ENCODE measurements at places on chromosomes 5 and 9.

DNA sequence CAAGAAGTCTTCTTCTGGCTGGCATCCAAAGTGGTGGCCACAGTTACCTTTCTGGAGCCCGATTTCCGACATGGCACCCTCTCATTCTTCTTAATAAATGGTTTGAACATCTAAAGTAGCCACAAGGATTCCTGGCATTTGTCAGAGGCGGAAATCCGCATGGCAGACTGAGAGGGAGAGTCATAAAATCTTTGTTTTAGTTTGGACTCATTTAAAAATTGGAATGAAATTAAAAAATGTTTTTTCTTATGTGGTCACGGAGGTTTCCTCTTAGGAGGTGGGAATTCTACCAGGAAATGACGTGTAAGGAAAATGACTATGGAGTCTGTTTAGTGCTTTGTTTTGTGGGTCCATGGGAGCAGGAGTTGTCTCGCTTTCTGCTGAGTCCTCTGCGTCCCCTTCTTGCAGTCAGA lies 133.0 kb upstream of the PTCH1 start:
- peak; percentile 17 for DNase-seq

DNA sequence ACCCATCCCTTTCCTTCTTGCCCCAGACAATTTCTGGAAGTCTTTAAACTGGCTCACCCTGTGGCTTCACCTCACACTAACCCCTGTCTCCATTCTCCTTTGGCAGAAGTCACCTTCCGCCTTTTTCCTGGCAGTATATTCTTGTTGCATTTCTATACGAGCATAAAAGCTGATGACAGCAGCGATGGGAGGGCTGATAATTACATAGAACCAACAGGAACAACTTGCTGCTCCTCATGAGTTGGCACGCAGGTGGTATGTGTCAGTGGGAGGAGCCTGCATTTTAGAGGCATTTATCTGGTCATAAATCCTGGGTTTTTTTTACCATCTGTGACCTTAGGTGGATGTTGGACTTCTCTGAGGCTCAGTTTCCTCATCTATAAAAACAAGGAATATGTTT lies 61.4 kb upstream of the CKMT2 start:
- DNase-seq, result no peak

DNA sequence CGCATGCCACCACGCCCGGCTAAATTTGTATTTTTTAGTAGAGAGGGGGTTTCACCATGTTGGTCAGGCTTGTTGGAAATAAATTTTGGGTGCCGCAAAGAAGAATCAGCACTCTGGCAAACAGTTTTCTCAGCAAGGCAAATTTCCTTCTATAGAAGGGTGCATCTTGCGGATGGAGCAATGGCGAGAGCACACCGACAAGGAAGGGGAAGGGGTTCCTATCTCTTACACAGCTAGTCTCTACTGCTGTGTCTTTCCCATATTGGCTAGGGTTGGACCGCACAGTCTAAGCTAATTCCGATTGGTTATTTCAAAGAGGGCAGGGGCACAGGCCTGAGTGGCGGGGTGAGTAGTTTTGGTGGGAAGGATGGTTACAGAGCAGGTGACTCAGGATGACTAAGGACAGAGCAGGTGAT lies 707 bp downstream of the GTF3C5 start:
- DNase-seq, result no peak

GRCh38 chr9:103680581-103680980 lies 413.5 kb upstream of the SMC2 start:
- DNase-seq, result no peak

DNA sequence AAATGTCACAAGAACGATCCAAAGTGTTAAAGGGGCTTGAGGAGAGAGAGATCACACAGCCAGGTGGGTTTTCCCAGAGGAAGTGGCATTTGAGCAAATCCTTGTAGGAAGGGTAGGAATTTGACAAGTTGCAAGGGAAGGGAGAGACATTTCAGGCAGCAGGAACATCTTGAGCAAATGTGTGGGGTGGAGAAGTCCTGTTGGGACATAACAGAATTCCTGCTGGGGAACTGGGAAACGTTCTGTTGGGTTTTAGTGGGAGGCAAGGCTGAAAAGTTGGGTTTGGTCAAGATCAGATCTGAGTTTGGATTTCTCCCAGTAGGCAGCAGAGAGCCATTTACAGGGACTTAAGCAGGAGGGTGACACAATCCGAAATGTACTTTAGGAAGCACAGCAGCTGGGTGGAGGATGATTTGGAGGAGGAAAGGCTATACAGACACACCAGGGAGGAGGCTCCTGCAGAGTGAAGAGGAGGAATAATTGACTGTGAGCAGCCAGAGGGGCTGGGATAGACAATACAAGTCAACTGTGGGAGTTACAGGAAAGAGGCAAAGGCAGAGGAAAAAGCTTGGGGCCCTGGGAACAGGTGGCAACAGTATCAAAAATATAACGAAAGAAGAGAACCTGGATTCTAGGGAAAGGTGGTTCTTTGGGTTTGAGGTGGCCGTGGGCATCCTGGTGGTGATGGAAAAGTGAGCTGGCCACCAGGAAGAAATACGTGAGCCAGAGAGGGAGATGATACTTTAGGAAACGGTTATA lies 3.1 kb upstream of the ZSWIM6 start:
- no peak for DNase-seq

DNA sequence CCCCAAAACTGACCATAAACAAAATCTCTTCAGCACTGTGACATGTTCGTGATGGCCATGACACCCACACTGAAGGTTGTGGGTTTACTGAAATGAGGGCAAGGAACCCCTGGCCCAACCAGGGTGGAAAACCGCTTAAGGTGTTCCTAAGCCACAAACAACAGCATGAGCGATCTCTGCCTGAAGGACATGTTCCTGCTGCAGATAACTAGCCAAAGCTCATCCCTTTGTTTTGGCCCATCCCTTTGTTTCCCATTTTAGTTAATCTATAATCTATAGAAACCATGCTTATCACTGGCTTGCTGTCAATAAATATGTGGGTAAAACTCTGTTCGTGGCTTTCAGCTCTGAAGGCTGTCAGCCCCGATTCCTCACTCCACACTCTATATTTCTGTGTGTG lies 21.8 kb upstream of the TUT7 start:
- DNase-seq, result no peak

- no peak for DNase-seq
These were observed 386.2 kb downstream of the PRDM9 start for GRCh38 chr5:23893561-23893960.

DNA sequence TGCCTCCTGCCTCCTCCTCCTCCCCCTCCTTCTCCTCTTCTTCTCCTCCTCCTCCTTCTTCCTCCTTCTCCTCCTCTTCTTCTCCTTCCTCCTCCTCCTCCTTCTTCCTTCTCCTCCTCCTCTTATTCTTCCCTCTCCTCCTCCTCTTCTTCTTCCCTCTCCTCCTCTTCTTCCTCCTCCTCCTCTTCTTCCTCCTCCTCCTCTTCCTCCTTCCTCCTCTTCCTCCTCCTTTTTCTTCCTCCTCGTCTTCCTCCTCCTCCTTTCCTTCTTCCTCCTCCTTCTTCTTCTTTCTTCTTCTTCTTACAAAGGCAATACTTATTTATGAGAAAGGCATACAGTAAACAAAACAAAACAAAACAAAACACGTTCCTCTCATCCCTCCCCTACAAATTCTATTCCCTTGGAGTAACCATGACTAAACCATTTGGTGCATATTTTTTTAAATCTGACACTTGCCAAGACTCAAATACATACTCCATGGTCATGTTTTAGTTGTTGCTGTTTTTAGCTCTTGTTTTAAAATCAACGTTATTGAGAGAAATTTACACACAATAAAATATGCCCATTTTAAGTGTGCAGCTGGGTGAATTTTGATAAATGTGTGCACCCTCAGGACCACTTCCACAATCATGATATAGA lies 135.6 kb downstream of the FOXD1 start:
- DNase-seq, result no peak

DNA sequence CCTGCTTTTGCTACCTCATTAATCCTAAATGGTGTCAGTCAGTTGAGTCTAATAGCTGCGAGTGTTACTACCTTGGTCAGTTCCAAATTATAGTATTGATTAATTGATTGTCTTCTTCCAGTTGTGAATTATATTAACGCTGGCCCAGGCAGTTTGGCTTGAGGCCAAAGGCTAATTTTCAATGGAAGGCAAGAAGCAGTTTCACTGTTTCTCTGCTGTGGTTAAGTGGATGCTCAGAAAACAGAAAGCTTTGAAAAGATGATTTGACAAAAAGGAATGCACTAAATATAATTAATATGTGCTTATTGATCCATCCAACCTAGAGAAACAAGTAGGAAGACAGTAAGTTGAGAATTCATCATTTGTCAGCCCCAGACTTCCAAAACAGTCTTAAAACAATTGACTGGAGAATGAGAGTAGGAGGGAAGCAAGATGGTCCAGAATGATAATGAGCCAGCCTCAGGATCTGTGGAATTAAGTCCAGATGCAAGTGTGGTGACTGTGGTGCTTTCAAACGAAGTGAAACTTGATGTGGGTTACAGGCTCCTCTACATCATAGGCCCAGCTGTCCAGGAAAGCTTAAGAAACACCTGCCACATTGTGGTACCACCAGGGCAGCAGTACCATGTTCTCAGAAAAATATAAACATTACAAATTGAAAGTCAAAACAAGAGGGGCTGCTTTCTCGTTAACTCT lies 1371.0 kb upstream of the DMAC1 start:
- no peak for DNase-seq

GRCh38 chr5:80668016-80668969 lies 13.5 kb upstream of the DHFR start:
- DNase-seq, result no peak

DNA sequence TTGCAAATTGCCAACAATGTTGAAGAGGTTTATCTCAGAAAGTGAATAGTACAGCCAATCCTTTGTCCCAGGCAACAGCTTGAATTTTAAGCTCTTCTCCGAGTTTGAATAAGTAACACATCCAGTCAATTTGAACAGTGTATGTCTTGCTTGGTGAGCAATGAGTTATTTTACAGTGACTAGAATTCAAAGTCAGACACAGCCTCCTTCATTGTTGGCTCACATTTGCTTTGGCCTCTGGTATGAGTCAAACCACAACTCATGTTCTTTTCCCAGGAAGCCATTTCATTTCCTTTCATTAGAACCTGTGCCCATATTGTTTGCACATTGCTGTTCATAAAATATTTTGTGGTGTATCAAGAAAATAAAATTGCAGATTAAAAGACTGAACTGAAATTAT lies 622.0 kb upstream of the DAB2 start:
- DNase-seq, result peak; percentile 46

DNA sequence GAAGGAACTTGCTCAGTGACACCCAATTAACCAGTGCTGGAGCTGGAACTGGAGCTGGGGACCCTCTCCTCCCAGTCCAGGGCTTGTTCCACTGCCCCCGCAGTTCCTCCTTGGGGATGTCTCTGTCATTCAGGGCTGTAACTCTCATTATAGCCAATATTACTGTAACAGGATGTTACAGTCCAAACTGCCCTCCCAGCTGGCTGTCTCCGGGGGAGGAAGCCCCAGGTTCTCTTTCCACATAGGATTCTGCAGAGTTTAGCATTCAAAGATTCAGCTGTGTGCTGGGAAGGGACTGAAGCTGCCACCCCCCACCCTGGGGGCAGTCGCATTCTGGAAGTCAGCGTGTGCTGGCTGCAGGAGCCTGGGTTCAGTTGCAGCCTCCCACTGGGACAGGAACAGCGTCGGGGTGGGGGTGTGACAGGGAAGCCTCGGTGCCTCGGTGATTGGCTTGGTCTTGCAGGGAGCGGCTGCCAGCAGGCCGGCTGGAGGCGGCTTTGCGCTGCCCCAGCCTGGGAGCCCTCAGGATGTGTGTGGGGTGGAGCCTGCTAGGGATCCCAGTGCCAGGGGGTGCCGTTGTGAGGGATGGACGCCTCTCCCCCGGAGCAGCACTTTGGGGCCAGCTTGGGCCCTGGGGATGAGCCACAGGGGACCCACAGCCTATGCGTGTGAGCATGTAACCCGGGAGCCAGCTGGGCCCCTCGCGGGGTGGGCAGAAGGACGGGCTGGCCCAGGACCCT lies 101.1 kb downstream of the RGS3 start:
- peak; percentile 82 for DNase-seq

GRCh38 chr9:37566716-37567115 lies 9.5 kb downstream of the FBXO10 start:
- no peak for DNase-seq

DNA sequence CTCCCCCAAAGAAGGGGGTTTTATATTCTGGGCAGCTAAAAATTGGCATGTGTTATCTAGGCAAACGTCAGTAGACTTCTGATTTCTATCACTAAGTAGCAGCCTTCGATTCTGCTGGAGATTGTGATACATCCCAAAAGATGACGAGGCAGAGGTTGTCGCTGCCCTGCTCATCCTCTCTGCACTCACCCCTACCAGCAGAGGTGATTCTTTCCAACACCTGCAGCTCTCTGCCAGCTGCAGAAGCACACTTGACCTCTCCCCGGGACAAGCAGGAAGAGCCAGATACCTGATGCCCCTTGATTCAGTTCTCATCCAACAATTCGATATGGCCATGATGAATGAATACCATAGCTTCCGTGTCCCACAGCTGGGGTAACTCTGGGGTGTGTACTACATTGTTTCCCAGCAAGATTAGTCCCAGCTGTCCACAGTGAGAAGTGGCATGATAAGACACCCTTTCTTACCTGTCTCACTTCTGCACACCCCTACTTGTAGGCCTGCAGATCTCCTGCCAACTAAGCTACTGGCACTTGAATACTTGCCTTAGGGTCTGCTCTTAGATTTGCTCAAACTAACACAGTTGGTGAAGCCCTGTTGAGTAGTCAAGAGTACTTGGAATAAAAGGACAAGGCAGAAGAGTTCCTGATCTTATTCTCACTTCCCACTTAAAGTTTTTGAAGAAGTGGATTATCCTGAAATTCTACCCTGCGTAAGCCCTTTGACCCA lies 37.6 kb upstream of the SMAD5 start:
- DNase-seq, result no peak

GRCh38 chr5:148393390-148393741 lies 9.6 kb downstream of the FBXO38 start:
- DNase-seq, result no peak

GRCh38 chr5:83099445-83099844 lies 22.1 kb downstream of the XRCC4 start:
- no peak for DNase-seq

DNA sequence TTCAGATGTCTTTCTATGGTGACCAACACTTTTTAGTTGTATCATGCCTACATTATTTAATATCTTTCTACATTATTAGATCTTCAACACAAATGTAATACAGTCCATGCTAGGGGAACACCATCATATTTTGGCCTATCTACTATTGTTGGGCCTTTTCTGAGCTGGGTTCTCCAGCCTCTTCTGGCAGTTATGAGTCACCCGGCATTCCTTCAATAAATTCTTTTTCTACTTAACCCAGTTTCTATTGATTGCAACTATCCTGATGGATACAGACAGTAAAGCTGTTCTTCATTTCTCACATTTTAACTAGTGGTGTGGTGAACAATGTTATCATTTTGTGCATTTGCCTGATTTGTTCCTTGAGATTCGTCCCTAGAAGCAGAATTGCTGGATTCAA lies 529.3 kb downstream of the BNC2 start:
- DNase-seq, result no peak
